ENCODE measurements at places on chromosomes 1 and 21.

DNA sequence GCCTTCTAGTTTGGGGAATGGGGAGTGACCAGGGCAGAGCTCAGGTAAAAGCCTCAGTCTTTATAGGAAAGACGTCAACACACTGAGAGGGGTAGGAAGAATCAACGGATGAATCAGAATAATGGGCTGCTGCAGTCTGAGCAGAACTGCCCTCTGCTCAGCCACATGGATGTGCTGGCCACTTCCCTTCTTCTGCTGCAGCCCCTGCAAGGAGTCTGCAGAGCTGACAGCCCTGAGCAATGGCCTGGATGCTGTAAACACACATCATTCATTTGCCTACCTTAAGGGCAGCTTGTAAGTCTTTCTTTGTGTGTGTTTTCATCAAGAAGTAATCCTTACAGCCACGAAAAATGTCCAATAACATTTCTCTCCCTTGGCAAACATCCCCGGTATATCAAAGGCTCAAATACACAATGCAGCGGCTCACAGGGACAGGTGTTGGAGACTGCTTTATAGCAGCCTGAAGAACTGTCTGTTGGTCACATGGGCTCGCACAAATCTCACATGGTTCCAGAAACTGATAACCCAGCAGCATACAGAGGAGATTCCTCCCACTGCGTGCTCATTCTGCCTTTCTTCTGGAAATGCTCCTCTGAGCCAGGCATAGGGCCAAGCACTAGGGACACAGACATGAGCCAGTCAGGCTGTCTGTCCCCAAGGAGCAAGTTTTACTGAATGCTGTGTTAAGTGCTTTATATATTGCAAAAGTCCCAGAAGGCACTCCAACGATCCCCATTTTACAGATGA lies 110.1 kb downstream of the HMGB4 start:
- no peak overlapping the region for H3K4me3 ChIP-seq
- H3K27me3 ChIP-seq = no peaks in the 10 kb centered on the region
- H3K36me3 ChIP-seq = no peaks in the 10 kb centered on the region

DNA sequence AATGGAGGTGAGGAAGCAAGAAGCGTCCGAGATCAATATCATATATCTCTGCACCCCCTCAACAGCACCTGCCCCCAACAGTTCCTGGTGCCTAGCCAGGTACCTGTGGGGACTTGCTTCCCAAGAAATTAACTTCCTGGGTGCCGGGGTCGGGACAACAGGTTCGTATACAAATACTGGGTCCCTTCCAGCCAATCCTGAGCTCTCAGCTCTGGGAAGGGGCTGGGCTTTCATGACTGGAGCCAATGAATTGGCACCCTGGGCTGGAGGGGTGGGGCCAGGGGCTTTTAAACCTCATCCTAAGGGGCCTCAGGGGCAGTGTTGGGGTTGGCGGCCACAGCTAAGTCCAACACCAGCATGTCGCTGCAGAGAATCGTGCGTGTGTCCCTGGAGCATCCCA lies at the start of gene PADI3:
Gene PADI3, plus strand, starts transcription at position 318 of the 400 bp plus-strand sequence. Its CDS starts 40 bp downstream, at position 358.
- peaks cover 49% of the 10 kb centered on the region for H3K27me3 ChIP-seq
- no peaks in the 10 kb centered on the region for H3K36me3 ChIP-seq
- no peak for DNase-seq
- no peak within 1 kb of the TSS for H3K4me3 ChIP-seq
- no peaks in the 10 kb centered on the region for H3K4me1 ChIP-seq

DNA sequence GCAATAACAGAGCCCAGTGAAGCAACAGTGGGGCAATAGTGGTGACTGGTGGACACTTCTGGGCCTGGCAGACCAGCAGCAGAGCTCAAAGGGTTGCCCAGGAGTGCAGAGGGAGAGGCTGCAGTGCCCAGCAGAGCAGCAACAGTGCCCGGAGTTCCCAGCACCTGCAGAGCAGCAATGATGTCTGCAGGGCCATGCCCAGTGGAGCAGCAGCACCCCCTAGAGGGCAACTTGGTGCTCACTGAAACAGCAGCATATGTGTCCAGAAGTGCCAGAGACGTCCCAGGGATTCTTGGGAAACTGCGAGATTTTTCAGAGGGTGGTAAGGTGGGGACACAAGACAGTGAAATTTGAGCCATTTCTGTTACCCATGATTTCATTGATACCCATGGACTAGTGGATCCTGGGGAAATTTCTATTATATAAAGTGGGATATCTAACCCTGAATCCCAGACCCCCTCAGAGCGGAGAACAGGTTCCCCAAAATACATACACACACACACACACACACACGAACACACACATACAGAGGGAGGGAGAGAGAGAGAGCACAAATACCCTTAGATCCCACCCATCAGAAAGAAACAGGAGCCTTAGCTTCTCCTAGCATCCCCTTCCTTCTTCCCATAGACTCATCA lies 156.9 kb upstream of the GJB5 start:
- H3K4me1 ChIP-seq = no peaks in the 10 kb centered on the region
- no peaks in the 10 kb centered on the region for H3K36me3 ChIP-seq
- peaks cover 41% of the 10 kb centered on the region for H3K27me3 ChIP-seq
- peak; percentile 54 for DNase-seq
- H3K4me3 ChIP-seq = no peak overlapping the region

DNA sequence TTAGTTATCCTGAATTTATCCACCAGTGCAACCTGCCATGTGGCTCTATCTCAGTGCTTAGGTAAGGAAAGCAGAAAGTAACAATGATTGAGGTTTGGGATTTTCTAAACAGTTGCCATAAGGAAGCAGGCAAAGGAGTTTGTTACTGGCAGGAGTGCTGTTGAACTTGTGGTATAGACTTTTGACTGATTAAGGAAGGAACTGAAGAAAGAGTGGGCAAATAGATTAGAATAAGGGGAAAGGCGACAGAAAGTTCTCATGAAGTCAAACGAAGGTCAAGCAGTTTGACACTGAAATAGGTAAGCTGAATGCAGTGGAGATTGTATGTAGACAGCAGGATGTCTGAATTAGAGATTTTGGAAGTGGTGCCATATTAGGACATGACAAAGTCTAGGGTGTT lies 24.2 kb upstream of the CR2 start:
- no peak overlapping the region for H3K27ac ChIP-seq
- no peak for DNase-seq
- no peaks in the 10 kb centered on the region for H3K36me3 ChIP-seq
- H3K27me3 ChIP-seq = peaks cover 4% of the 10 kb centered on the region

DNA sequence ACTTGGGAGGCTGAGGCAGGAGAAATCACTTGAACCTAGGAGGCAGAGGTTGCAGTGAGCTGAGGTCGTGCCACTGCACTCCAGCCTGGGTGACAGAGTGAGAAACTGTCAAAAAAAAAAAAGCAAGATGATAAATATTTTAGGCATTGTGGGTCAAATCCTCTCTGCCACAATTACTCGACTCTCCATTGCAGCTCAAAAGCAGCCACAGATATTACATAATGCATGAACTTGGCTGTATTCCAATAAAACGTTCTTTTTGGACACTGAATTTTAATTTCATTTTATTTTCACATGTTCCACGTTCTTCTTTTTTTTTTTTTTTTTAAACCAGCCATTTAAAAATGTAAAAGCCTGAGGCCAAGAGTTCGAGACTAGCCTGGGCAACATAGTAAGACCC lies 69.4 kb downstream of the TCP10L start:
- H3K4me1 ChIP-seq = peaks cover 14% of the 10 kb centered on the region
- no peak overlapping the region for H3K4me3 ChIP-seq
- H3K36me3 ChIP-seq = no peaks in the 10 kb centered on the region
- H3K27ac ChIP-seq = no peak overlapping the region

DNA sequence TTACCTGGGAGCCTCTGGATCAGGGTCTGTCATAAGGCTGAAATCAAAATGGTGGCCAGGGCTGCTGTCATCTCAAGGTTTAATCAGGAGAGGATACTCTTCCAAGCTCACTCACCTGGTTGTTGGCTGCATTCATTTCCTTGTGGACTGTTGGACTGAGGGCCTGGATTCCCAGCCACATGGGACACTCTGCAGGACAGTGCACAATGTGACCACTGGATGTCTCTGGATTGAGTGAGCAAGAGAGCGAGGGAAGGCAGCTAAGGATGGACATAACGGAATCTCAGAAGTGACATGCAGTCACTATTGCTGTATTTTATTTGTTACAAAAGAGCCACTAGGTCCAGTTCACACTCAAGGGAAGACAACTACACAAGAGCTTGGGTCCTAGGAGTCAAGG lies 229.1 kb downstream of the S1PR1 start:
- no peak overlapping the region for H3K4me3 ChIP-seq
- H3K36me3 ChIP-seq = no peaks in the 10 kb centered on the region
- no peaks in the 10 kb centered on the region for H3K27me3 ChIP-seq
- no peak overlapping the region for H3K27ac ChIP-seq
- H3K4me1 ChIP-seq = no peaks in the 10 kb centered on the region

GRCh38 chr1:80892539-80892938 lies 908.2 kb upstream of the ADGRL2 start:
- H3K27me3 ChIP-seq = no peaks in the 10 kb centered on the region
- H3K4me3 ChIP-seq = no peak overlapping the region
- H3K27ac ChIP-seq = no peak overlapping the region
- DNase-seq = no peak
- no peaks in the 10 kb centered on the region for H3K36me3 ChIP-seq

- no peaks in the 10 kb centered on the region for H3K36me3 ChIP-seq
- no peak overlapping the region for H3K4me3 ChIP-seq
- no peak for DNase-seq
These were observed 3.3 kb downstream of the ENSA start for GRCh38 chr1:150626150-150626549.

GRCh38 chr1:94481473-94481933 lies 60.1 kb downstream of the F3 start:
- H3K27ac ChIP-seq = no peak overlapping the region
- H3K36me3 ChIP-seq = peaks cover 74% of the 10 kb centered on the region
- H3K4me3 ChIP-seq = no peak overlapping the region
- no peaks in the 10 kb centered on the region for H3K27me3 ChIP-seq
- no peaks in the 10 kb centered on the region for H3K4me1 ChIP-seq

- no peaks in the 10 kb centered on the region for H3K36me3 ChIP-seq
- H3K4me3 ChIP-seq = no peak overlapping the region
- DNase-seq = no peak
- H3K27me3 ChIP-seq = no peaks in the 10 kb centered on the region
- peak overlapping the region; percentile 13 for H3K27ac ChIP-seq
These were observed 14.9 kb upstream of the CD101 start for GRCh38 chr1:116986421-116987255.

DNA sequence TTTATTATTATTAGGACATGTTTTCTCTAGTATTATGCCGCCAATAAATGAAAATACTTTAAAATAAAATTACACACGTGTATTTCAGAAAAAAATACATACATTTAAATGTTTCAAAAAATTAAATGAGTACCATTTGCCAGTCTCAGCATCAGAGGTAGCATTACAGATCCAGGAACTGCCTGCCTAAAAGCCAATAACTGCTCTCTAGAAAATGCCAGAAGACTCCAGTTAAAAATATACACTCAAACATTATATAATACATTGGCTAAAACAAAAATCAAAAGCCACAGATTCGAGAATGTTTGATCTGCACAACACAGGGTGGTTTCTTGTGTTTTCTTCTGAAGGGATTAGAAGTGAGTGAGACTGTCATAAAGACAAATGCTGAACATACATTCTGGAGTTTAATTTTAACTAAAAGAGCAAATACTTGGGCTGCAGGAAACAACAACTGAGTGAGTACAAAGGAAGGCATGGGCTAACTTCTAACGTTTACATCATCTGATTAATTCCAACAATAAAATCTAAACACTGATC lies 105.5 kb downstream of the RERE start:
- no peak overlapping the region for H3K4me3 ChIP-seq
- H3K36me3 ChIP-seq = no peaks in the 10 kb centered on the region
- DNase-seq = no peak
- H3K27me3 ChIP-seq = no peaks in the 10 kb centered on the region
- H3K27ac ChIP-seq = peak overlapping the region; percentile 77

DNA sequence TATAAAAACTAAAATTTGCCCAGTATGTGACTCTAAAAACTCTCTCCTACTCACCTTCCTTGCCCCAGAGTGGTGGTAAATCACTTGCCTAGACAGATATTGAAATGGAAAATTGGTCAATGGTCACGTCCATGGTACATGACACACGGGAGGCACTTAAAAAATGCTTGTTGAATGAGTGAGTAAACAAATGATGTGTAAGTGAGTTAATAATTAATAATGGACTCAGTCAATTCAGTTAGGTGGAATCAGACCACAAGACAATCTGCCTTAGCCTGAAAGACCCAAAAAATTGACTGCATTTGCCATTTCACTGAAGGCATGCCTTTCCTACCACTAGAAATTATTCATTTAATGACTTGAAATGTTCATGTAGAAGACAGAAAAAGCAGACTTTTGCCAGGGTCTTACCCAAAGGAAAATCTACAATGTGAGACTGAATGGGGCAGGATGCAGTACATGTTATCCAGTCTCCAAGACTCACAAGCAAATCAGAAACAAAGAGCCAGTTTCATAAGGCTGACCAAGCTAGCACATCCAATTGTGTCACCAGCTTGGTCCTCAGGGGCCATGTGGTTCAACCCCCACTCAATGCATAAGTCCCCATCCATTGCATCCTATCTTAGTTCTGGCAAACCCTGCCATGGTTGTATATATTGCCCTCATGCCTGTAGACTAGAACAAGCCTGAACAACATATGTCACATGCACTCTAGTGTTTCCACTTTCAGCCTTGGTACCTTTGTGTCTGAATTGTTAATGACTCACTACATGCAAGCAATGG lies 73.6 kb downstream of the TBX15 start:
- no peaks in the 10 kb centered on the region for H3K36me3 ChIP-seq
- H3K27ac ChIP-seq = no peak overlapping the region
- no peaks in the 10 kb centered on the region for H3K27me3 ChIP-seq
- H3K4me1 ChIP-seq = no peaks in the 10 kb centered on the region

GRCh38 chr1:156822680-156823079 lies 6.0 kb upstream of the SH2D2A start:
- no peak overlapping the region for H3K27ac ChIP-seq
- H3K4me1 ChIP-seq = no peaks in the 10 kb centered on the region
- H3K36me3 ChIP-seq = no peaks in the 10 kb centered on the region
- no peaks in the 10 kb centered on the region for H3K27me3 ChIP-seq
- no peak overlapping the region for H3K4me3 ChIP-seq
- no peak for DNase-seq

All from heart right ventricle (tissue), 16 donors.